ENCODE measurements at places on chromosomes 16 and 17.

- DNase-seq, result no peak
These were observed 467.7 kb downstream of the CDH11 start for GRCh38 chr16:64654178-64654577.

DNA sequence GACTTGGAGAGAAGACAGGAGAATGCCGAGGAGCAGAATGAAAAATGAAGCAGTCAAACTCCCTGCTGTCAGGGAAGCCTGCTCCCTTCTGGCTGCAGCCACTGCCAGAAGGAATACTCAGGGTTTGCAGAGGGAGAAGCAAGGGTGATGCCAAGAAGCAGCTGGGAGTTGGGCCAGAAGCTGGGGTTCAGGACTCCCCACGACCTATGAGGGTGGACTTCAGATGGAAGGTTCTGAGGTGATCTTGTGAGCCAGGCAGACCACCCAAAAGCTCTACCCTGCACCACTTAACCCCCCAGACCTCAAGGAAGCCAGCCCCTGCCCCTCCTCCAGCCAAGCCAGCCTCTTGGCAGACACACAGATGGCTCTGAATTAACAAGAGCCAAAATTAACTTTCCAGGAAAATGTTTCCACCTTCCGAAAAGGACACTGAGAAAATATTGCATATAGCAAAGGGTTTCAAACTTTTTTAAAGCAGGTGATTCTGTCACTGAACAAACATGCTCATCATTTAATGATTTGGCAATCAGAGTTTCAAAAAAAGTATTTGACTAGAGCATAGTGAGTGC, 126.0 kb upstream of the ERCC4 start:
- DNase-seq, result no peak

- DNase-seq, result no peak
These were observed 55.1 kb upstream of the PHOSPHO1 start for GRCh38 chr17:49285716-49286115.

- no peak for DNase-seq
These were observed 23.5 kb upstream of the ZFPM1 start for GRCh38 chr16:88429387-88430184.

DNA sequence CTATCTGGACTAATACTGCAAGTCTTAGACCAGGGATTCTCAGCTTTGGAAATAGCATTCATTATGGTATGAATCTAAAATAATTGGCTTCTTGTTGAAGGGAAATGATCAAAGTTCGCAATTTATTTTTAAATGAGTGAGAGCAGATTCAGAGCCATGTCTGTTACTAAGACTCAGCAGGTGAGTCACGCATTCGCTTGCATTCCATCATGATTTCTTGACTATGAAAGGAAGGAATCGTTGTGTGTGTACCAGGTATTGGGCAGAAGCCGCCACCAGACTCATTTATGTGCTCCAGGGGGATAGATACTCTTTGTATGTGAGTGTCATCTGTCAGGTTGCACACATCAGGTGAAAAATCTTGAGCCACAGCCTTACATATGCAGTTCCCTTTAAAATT, 10.8 kb downstream of the GSG1L2 start:
- no peak for DNase-seq

GRCh38 chr17:40209404-40210093, 9.6 kb upstream of the WIPF2 start:
- no peak for DNase-seq
